Effector CD4-positive, alpha-beta T cell (primary cell): ENCODE measurements at places on chromosomes 5 and 9.

GRCh38 chr9:10041726-10042229 is 571.0 kb downstream of the PTPRD start:
- DNase-seq, result no peak

DNA sequence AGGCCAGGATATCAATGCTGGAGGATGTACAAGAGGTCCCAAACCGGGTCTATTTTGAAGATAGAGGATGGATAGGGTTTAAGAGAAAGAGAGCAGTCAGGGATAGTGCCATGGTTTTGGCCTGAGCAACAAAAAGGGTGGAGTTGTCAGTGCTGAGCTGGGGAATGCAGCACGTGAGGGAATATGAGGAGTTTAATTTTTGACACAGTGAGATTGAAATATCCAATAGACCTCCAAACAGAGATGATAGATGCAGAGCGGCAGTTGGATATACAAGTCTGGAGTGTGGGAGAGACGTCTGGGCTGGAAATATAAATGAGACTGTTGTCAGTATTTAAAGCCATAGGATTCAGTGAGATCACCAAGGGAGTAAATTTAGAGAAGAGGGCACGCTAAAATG is 136.7 kb upstream of the EFNA5 start:
- DNase-seq, result no peak

DNA sequence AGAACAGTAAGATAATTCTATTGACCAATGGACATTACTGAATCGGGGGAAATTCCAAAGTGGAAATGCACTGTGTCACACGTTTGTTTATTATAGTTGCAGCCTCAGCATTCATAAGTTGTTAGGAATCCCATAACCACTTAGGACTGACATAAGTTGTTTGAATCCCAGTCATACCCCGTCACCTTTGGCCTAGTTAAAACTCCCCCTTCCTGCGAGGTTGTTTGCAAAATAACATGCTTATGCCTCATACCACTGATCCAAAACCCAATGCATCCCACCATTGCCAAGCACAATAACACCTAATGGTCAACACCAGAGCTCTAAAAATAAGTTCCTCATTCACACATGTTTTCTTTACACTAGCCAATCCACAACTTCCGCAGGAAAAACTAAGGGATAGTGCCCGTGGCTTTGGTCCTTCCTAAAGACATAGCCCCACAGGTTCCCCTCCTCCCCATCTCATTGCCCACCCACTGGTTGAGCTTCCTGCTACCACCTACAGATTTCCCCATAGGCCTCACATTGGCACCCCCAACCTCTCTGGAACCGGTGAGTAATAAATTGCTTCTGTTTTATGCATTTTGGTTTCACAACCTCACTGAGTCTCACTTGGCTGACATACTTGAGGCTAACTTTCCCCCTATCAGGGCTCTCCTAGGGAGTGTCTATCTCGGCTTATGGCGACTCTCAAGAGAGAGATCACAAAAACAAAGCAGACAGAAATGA is 42.3 kb upstream of the MUSK start:
- DNase-seq, result no peak

- no peak for DNase-seq
Observed at GRCh38 chr5:64149268-64149667, 16.4 kb upstream of the RNF180 start.

GRCh38 chr5:176542135-176542595 is 5.0 kb upstream of the RNF44 start:
- peak; percentile 44 for DNase-seq

- DNase-seq, result no peak
Observed at GRCh38 chr9:33248606-33249005, 8.6 kb downstream of the SPINK4 start.

DNA sequence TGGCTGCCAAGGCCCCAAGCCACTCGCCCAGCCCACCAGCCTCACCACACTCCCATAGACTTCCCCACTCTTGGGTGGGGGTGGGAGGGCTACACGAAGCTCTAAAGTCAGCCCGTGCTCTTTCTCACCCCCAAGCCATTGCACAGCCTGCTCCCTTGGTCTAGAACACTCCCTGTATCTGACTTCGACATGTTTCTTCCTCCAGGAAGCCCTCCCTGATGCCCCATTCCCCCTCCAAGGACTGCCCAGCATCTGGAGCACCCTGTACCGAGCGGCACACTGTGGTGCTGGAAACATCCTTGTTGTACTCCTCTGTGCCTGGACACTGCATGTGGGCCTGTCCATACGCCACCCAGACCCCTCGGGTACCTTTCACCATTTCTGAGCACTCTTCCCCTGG is 49.4 kb upstream of the KCNMB1 start:
- DNase-seq, result no peak

DNA sequence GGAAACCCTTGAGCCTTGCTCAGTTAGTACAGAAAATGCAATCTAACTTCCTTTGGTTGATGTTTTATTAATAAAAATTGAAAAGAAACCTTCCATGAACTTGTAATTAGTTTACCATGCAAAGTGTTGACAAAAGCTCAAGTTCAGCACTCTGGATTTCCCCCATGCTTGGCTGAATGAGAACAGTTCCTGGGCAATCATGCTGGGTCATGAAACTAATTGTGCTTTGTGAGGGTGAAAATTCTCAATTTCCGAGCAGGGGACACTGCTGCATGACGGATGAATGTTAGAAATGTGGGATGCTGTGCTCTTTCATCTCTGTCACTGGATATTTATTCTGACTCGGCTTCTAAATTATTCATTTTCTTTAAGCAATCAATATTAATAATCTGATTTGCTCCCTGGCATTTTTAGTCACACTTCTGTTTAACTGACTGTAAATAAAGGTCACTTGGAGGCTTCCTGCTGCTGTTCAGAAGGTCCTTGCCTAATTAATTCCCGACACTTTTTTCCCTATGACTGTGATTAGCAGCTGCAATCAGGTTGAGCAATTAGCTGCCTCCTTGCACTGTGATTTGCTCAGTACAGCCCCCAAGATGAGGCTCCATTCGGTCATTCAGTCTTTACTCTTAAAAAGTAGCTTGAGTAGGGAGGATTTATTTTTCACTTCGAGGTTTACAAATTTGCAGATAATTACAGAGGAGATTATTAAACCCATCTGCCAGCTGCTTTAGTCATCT is 678.1 kb upstream of the ZNF608 start:
- DNase-seq, result no peak

DNA sequence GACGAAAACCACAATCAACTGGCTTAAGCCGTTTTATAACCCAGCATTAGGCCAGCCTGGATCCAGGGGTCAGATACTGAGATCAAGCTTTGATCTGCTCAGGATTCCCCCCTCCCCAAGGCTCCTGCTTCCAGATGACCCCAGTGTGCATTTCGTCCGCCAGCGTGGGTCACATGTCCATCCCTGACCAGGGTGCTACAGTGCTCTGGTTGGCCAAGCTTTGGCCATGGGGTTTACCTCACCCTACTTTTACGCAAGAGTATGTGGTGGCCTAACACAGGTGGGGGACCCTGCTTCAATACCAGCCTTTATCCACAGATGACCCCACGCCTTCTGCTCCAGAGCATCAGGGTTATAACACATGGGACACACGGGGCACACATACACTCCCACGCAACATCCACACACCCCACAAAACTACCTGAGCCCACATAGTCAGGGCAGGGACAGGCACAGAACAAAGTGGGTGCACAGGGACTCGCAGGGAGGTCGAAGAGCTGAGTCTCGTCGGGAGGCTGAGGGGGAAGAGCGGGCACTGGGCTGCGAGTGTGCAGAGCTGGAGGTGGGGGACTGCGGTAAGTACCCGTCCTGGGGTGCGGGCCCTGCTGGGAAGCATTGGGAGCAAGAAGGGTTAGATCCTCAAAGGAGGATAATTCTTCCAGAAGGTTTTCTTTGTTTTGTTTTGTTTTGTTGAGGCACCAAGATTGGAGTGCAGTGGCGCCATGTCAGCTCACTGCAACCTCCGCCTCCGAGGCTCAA is 5.0 kb upstream of the SQSTM1 start:
- no peak for DNase-seq

DNA sequence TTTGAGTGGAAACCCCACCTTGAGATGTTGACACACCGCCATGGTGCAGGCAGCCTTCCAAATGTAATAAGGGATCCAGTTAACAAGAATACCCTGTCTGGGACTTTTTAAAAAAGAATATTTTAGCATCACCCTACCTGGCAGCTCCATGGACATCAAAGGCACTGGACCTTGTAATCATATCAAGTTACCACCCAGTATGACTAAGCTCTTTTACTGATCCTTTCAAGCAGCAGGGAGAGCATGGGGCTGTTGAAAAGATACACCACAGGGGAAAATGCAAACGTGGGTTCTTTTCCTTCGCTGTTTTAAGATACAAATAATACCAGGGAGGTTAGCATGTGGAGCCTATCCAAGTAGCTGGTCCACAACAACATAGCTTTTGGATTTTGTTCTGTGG is 211.2 kb downstream of the SAXO1 start:
- DNase-seq, result no peak

DNA sequence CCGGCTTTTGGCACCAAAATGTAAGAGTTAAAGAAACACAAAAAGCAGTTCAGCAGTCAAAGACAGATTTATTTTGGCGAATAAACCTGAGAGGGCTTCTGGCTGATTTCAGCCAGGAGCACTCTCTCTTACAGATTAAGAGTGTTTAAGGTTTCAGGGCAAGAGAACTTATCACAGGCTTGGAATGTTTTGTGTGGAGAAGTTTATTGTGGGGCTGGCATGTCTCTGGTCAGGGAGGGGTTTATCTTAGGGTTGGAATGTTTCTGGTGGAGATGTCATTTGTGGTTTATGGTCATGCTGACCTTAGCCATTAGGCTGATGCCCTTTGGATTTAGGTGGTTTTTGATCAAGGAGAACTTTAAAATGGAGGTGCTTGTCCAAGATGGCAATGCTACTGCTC is 622.3 kb upstream of the PTPRD start:
- no peak for DNase-seq

- no peak for DNase-seq
Observed at GRCh38 chr9:134258332-134258731, 67.9 kb upstream of the RXRA start.

DNA sequence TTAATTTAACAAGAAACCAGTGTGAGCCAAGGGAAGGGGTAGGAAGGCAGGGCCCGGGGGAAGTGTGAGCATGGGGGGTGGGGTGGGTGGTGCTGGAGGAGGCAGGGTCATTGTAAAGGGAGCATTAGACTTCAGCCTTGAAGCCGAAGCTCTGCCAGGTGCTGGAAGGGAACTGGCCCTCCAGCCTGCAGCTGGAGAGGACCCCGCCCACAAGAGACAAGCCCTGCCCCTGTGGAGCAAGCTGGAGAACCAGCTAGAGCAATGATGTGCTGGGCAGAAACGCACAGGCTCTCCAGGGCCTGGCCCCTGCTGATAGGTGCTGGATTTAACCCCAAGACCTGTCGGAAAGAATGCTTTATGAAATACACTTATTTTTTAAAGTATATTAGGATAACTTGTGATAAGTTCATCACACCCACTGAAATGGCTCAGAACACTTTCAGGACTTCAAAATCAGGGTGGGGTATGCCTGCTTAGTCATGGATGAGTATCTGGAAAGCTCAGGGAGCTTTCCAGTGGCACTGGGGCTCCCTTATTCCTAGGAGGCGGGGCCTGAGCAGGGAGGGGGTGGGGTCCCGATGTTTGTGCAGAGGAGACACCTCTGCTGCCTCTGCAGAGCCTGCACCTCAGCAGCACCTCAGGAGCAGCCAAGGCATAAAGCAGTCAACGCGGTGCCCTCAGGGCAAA is 27.1 kb downstream of the UBE2QL1 start:
- no peak for DNase-seq

GRCh38 chr5:66207800-66208561 is 63.9 kb downstream of the SREK1 start:
- no peak for DNase-seq

DNA sequence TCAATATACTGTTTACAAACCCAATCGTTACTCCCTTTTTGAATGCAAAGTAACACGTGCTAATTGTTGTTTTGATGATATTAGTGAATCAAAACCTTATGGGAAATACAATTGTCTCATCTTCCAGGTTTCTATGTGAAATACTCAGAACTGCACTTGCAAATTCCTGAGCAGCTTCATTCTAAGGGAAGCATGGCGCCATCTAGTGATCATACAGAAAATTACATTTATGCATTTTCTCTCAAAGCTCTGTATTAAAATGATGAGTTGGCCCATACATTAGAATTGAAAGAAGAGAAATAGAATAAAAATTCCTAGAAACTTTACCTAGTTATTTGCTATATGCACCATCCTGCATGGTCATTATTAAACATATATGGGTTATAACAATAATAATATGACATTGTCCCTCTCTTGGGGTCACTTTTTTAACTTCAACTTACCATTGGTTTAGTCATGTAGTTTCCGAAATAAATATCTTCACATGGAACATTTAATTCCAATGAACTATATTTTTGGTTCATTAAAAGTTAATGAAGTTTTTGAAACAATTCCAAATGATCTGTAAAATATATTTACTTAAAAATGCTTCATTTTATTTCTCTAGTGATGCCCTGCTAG is 220.0 kb downstream of the PDE4D start:
- DNase-seq, result no peak

GRCh38 chr9:94160594-94161501 is 76.6 kb downstream of the PTPDC1 start:
- no peak for DNase-seq

GRCh38 chr9:224582-225520 is 10.2 kb downstream of the DOCK8 start:
- no peak for DNase-seq

DNA sequence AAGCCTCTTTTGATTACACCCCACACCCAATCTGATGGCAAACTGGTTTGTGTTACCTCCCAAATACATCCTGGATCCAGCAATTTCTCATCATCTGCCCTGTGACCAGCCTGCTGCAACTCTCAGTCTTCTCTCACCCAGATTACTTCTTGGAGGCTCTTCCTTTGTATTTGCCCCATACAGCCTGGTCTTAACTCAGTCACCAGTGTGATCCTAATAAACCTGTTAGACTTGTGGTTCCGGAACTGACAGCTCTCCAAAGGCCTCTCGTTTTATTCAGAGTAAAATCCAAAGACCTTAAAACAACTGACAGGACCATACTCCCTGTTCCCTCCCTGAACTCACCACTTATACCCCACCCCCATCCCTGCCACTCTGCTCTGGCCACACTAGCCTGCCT is 228.2 kb upstream of the PAPPA start:
- no peak for DNase-seq

DNA sequence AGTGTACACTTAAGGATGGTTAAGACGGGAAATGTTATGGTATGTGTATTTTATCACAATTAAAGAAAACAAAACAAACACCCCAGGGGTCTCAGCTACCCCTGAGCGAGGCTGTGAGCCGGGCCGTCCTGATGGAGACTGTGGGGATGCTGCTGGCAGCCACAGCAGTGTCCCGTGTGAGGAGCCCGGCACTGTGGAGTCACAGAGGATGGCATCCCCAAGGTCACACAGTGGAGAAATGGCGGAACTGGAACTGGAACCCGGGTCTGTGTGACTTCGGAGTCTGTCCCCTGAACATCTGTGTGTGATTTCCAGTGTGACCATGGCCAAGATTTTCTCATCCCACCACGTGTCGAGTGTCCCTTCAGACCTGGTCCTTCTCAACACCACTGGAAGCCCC is 80.7 kb upstream of the PHYKPL start:
- no peak for DNase-seq

DNA sequence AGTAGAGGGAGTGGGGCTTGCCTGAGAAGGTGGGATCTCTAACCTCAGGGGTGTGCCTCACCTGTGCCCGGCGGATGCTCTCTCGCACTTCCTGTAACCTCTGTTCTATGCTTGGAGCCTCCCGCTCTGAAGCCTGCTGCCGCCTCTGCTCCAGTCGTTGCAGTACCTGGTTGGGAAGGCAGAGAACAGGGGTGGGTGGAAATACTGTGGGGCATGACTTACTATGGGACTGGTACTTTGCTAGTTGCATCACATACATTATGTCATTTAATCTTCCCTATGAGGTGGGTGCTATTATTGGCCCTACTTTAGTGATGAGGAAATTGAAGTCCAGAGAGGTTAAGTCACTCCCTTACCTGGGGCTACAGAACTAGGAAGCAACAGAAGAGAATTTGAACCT is 5.2 kb downstream of the FCHSD1 start:
- DNase-seq, result no peak
